ENCODE measurements at places on chromosomes 11 and 22.

DNA sequence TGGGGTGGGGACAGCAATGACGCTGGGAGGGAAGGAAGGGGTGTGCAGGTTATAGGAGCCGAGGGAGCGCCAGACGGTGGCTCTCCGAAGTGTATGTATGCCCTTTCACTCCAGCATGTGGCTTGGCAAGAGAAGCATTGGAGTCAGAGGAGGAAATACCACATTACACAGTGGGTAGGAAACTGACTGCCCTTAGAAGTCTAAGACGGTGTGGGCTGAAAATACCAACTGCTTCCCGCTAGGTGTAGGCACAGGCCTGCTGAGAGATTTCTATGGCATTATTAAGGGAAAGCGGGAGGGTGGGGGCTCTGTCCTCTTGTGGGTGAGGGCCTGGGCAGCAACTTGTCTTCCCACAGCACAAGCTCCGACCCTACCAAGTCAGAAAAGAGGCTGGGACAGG is 44.7 kb downstream of the CACNG2 start:
- DNase-seq = peak; percentile 84

- DNase-seq = peak; percentile 33
These were observed 6.0 kb downstream of the CNTF start for GRCh38 chr11:58628446-58628845.

- peak; percentile 15 for DNase-seq
These were observed 279.6 kb upstream of the PITPNB start for GRCh38 chr22:28198692-28199091.

DNA sequence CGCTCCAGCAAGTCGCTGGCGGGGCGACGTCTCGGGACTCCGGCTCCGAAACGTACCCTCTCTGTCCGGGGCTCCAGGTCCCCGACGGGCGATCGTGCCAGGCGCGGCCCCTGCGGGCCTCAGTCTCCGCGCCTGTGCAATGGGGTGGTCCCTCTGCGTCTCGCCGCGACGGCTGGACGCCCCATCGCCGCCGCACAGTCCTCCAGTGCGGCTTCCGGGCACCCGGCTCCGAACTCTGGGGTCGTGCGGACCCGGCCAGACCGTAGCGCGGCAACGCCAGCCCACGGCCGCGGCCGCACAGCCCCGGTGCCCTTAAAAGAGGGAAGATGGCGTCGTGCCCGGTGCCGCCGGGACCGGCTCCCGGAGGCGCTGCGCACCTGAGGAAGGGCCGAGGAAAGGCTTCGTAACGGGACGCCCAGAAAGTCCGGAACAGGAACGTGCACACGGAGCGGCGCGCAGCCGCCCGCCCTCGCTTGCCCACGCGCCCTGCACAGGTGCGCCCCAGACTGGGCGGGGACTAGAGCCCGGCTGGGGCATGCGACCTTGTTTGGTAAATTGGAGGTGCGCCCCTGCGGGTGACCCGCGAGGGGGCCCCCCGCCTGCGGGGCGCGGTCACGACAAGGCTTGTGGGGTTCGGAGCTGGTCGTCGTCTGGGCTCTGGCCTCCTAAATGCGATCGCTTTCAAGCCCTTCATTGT is 525 bp downstream of the BIK start:
- DNase-seq = no peak

- no peak for DNase-seq
These were observed 25.3 kb upstream of the FCHSD2 start for GRCh38 chr11:73167363-73167954.

DNA sequence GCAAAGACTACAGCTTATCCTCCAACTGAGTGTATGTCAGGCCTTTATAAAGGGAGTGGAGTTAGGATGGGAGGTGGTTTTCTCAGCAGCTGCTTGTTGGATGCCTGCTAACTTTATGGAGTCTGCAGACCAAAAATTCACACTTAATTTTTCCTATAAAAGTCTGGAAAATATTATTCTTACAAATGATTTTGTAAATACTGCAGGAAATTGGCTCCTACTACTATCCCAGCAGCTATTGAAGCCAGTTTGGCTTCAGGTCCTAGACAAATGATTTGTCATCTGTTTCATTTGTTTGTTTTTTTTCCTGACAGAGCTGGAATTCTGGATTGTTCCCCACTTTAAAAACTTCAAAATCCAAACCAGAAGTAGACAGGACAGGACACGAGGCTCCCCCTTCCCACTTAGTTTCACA is 292.5 kb downstream of the TMEM135 start:
- no peak for DNase-seq

GRCh38 chr11:44741976-44742375 is 15.2 kb downstream of the TSPAN18 start:
- DNase-seq = no peak

GRCh38 chr22:20180640-20181039 is 29.8 kb upstream of the CCDC188 start:
- DNase-seq = no peak

DNA sequence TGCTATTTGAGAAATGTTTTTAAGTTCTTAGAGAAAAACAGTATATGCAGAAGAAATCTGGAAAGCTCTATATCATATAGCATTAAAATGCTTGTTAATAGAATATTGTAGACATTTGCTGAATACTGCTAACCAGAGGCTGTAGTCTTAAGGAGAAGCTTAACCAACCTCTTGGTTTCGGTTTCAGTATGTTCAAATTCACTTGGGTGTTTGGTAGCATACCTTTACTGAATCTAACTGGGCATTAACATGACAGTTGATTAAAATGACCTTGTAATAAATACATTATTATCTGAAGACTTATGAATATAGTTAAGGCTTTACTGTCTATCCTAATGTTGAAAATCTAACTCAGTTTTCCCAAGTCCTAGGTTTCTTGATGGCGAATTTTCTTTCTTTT is 5.4 kb downstream of the PCF11 start:
- peak; percentile 31 for DNase-seq

Data from M059J (cell line).